Fibroblast of gingiva (primary cell): ENCODE measurements at places on chromosomes 1 and 21.
A peak's percentile ranks its signal among the peaks of the same experiment; 100 is the strongest.

DNA sequence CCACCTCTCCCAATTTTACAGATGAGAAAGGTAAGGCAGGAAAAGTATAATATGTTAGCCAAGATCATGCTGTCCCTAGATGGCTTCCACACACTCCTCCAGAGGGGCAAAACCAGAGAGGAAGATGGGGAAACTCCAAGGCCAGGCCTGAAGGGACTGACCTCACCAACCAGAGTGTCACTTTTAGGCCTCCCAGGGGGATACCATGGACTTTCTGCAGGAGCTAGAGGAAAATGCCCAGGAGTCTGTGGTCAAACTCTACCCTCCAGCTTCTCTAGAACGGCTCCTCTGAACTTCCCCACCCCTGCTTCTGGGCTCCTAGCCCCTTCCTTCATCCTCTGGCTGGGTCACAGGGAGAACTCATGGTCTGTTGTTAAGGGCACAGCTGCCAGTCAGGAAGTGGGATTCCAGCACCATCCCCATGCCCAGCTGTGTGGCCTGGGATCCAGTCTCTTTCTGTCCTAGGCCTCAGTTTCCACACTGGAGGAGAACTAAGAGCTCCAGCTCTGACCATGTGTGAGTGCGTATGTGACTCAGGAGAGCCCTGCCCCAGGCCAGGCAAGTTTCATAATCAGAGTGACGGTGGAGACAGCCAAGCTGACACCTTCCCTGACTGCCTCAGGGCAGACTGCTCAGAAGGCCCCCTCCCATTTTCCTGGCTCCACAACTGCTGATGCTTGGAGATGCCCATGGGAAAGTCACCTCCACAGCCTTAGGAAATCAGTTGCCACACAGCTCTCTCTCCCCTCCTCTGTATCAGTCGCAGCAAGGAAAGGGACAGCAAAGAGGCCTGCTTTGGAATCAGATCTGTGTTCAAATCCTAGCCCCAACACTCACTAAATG lies 1.9 kb downstream of the IGSF8 start:
- DNase-seq, result peak; percentile 66

DNA sequence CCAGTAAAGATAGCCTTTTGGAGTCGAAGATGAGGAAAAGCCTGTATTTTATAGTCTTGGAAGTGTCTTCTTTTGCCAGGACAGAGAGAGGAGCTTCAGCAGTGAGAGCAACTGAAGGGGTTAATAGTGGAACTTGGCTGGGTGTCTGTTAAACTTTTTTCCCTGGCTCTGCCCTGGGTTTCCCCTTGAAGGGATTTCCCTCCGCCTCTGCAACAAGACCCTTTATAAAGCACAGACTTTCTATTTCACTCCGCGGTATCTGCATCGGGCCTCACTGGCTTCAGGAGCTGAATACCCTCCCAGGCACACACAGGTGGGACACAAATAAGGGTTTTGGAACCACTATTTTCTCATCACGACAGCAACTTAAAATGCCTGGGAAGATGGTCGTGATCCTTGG lies at the start of gene VCAM1:
Gene VCAM1 (plus strand): TSS at position 253 of the 400 bp plus-strand sequence. CDS start 119 bp downstream, at position 372.
- no peak for DNase-seq

- no peak for DNase-seq
Measured at GRCh38 chr1:190578017-190578416, 100.4 kb upstream of the BRINP3 start.

GRCh38 chr1:17839641-17840196 lies 84.6 kb downstream of the ACTL8 start:
- DNase-seq, result no peak

DNA sequence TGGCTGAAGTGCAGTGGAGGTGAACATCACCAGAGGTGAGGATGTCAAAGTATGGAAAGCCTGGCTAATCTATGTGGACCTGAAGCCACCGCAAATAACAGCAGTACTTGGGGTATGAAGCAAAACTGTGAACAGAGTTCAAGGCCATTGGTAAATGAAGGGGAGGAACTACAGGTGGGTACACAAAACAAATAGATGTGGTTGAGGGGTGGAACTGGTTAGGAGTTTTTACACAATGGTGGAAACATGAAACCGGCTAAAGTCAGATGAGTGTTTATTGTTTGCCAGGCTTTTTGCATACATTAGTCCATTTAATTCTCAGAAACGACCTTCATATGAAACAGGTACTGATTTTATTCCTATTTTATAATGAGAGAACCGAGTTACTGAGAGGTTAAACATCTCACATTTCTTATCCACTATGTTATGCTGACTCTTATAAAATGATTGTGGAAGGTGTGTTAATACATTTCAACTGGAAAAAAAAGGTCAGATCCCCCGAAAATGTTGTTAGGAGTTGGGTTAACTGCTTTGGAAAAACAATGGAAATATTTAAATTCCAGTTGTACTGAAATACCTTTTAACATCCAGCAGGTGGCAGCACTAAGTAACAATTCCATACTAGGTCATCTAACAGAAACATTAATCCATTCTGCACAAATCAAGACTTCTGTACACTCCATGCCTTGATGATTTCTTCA lies 44.3 kb upstream of the GTF2B start:
- peak; percentile 42 for DNase-seq
